ENCODE measurements at places on chromosomes 5 and 9.

GRCh38 chr5:62521319-62521718 is 57.3 kb upstream of the LRRC70 start:
- DNase-seq, result no peak

DNA sequence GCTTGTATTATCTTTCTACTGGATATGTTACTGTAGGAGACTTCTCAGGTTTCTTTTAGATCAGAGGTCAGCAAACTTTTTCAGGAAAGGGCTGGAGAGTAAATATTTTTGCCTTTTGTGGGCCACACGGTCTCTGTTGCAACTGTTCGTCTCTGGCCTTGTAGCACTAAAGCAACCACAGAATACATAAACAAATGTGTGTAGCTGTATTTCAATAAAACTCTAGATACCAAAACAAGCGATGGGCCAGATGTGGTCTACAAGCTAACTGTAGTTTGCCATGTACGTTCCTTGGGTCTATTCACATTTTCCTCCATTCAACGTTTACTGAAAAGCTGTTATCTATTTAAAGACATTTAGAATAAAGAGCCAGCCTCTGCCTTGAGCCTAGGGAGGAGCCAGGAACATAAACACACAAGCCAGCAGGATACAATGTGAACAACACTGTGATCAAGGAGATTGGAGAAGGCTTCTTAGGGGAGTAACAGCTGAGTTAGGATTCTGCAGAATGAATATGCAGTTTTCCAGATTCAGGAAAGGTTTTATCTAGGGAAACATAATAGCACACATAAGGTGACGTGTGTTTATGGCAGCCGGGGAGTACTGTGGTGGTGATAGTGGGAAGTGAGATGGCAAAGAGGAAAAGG is 33.0 kb upstream of the HOMER1 start:
- DNase-seq, result peak; percentile 84

GRCh38 chr5:138455232-138455930 is 9.9 kb upstream of the EGR1 start:
- DNase-seq, result no peak

GRCh38 chr5:93653716-93654115 is 70.7 kb downstream of the NR2F1 start:
- no peak for DNase-seq

DNA sequence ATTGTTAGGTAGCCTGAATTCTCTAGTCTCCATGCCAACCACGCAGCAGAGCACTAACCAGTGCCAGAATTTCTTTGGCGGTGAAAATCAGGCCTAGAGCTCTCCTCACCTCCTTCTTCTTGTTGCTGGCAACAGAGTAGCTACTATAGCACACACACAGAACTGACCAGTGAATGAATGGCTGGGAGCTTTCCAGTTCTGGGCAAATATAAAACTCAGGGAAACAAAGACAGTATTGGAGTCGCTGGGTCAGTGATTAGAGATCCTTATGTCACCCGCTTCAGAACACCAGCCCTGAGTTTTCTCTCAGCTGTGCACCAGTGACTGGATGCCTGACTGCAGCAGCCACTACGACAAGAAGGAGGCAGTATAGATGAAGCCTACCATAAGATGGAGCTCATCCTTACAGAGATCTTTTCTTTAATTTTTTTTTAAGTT is 26.9 kb upstream of the FEM1C start:
- no peak for DNase-seq

GRCh38 chr5:89255845-89256463 is 373.0 kb upstream of the MEF2C start:
- DNase-seq, result peak; percentile 67

DNA sequence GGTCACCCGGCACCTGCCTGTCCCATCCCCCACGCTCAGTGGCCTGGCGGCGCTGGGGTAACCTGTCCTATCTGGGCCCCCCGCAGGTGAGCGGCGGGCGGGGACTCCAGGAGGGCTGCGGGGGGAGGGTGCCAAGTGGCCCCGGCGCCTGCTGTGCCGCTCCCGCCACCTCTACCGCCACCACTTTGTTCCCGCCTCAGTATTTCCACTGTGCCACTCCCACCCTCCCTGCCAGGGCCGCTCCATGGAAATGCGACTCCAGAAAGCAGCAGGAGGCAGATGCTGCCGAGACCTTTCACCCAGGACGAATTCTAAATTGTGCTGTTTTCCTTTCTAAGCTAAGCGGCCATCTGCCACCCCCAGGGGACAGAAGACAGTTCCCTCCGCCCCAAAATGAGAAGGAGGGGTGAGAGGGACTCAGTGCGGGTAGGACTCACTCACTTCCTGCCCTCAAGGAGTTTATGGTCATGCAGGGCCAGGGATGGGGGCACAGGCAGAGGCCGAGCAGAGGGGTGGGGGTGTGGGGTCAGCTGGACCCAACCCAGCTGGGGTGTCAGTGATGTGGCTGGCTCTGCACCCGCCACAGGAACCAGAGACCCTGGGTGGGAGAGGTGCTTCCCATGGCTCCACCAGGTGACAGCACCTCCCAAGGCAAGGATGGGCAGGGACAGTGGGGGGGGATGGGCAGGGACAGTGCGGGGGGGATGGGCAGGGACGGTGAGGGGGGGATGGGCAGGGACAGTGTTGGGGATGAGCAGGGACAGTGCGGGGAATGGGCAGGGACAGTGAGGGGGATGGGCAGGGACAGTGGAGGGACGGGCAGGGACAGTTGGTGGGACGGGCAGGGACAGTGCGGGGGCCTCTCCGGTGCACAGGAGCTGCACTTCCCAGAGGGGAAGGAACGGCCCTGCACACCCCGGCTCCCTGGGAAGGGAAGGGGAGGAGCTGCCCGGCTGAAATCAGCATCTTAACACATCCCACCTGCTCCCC is 17.8 kb downstream of the NOTCH1 start:
- no peak for DNase-seq

GRCh38 chr9:35516479-35516878 is 26.6 kb downstream of the RUSC2 start:
- DNase-seq, result peak; percentile 78

DNA sequence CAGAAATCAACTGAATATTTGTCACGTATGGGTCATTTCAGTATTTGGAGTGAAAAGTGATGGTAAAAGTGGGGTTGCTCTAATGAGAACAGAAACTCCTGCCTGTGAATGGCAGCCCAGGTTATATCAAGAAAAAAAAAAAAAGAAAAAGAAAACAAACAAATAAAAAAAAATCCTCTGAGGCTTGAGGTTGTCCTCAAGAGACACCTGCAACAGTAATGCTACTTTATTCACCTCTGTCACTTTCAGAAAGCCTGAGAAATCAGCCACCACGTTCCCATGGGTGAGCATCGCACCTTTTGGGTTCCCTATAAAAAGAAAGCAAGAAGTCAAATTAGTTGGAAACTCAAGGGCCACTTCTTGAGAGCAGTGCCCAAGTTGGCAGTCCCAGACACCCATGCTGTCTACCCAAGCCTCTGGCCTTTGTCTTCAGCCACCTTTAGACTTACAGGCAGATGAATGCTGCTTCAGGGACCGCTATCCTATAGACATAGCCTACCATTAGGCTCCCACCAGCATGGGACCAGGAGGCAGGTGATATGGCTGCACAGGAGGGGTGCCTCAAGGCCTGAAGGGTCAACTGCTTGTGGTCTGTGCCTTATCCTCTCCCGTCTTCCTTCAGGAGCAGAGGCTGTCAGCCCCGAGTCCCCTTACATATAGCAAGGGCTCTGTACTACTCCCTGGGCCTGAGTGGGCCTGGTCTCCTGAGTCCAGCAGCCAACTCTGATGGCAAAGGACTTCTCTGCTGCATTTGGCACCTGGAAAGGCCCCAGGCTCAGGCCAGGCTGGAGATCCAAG is 31.1 kb upstream of the MEIKIN start:
- no peak for DNase-seq

DNA sequence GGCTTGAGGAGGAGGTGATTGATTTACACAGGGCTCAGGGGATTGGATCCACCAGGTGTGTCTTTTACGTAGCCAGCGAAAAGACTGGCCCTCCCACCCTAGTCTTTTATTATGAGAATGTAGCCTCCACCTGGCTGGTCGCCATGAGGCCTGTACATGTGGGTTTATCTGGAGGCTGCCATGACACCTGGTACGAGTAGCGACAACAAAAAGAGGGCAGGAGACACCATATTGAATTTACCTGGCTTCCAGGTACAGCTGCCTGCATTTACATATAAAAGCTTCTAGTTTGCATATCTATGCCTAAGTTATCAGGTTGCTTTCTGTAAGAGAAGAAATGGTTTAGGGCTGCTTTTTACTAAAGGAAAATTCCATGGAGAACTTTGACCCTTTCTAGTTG is 1173.7 kb upstream of the SEMA6A start:
- no peak for DNase-seq

DNA sequence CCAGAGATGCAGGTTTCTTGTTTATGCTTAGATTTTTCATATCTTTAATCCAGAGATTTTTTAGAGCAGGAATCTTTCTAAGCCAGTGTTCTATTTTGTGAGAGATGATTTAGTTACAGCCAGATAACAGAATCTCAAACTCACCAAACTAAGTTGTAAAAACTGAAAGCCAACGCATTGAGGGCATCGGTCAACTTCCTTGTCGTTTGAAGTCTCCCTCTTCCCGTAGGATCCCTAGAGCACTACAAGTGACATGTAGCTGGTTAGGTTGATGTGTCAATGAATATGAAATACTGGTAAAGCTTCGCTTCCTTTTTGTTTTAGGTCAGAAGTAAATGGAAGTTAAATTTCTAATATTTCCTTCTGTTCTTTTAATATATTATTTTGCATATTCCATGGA is 139.6 kb downstream of the YIPF5 start:
- no peak for DNase-seq

DNA sequence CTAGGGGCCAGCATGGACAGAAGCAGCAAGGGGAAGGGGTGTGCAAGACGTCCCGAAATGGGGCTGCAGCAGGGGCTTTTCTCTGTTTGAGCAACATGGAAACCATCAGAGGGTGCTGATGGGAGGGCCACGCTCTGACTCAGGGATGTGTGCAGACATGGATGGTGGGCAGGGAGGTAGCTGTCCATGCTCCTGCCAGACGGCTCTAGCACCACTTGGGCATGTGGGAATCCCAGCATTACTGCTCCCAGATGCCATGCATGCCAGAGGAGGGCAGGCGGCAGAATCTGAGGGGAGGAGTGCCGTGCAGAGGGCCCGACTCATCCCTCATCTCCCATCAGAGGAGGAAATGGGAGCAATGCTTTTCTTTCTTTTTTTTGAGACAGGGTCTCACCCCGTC is 45.6 kb upstream of the SLC25A51 start:
- DNase-seq, result no peak

DNA sequence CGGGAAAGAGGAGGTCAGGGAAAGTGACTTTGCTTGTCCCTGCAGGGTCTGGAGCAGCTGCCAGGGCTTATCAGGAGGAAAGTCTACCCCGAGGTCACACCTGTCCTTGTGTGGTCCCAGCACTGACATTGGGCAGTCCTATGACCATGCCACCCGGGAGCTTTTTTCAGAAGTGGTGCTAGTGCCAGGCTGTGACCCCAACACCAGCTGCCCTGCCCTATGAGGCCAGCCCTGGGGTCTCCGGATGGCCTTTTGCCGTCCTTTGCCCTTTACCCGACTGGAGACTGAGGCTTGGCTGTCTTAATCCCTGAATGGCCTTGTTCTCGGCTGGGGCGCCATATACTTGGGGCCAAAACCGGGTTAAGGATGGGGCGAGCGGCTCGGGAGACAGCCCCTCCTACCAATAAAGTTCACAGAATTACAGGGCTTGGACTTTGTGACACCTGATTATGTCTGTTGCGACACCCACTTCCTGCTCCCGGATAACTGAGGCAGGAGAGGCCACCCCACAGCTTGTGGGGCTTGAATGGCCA is 22.2 kb upstream of the SLC9A3 start:
- DNase-seq, result no peak

DNA sequence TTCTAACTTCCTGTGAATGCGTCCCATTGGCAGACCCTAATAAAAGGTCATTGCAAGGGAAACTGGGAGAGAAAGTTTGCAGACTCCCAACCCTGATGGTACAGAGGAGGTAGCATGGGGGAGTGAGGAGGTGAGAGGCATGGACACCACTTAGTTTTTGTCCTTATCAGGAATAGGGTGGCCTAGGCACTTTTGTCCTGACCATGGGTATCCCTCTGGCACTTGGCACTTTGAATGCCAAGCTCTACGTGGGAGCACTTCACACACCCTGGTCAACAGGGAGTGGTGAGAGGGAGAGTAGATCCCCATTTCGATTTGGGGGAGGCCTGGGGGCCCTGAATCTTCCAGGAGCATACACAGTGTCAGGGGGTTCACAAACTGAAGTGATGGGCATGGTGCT is 75.6 kb upstream of the SH3PXD2B start:
- DNase-seq, result no peak

DNA sequence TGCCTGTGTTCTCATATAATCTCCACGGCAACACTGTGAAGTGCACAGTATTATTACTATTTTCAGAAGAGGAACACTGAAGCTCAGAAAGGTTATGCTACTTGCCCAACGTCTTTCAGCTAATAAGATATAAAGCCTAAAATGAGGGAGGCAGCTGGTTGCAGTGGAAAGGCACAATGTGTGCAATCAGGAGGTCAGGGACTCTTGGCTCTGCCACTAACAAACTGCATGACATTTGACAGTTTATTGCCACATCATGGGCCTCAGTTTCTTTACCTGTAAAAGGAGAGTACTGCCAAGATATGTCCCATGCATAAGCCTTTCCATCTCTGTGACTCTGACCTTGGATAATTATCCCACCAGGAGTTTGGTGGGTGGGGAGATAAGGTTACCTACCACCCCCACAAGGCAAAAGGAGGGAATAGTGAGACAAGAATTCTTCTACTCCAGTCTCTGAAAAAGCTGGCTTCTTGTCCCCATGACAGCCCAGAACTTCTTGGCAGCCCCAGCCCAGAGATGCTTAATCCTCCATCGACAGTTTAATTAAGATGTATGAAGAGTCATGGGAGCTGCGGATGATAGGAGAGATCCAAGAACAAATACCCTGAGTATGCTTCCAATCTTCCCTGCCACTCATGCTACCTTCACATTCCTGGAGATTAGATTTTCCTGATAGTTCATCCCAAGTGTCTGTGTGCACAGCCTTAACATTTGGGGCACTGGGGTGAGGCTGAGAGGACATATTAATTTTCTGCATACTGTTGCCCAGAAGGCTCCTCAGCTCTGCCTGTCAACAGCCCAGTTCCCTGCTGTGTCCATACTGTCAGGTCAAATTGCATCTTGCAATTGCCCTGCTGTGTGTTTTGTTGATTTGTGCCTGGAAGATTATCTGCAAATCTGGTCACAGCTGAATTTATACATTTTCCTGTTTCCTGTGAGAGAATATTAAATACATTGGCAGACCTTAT is 271.2 kb downstream of the FAM114A2 start:
- DNase-seq, result no peak

- no peak for DNase-seq
Observed at GRCh38 chr9:115759426-115759825, 394.2 kb upstream of the PAPPA start.

DNA sequence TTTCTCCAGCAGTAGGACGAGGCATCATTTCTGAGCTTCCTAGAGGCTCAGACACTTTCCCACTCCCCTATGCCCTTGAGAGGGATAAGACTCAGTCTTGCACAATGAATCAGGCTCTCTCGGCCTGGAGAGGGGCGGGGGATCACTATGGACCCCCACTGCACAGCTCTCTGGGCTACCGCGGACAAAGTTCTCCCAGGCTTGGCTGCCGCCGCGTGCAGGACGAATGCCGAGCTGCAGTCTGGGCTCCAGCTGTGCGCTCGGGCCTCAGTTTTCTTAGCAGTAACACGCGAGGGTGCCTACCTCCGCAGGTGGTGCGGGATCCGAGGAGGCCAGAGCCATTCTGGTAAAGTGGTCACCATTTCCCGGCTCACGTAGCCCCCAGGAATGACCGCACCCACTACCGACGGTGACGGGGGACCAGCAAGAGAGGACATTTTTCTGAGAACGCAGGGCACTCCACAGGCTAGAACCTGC is 3.4 kb upstream of the MYORG start:
- DNase-seq, result no peak

- no peak for DNase-seq
Observed at GRCh38 chr5:33531824-33532223, 91.1 kb downstream of the TARS1 start.

All from iris pigment epithelial cell (primary cell).